Stimulated activated CD4-positive, alpha-beta T cell treated with anti-CD3 and anti-CD28 coated beads, Interleukin-15, amount 100 ng/mL, for 1 hour (primary cell): ENCODE measurements at places on chromosomes 2 and 18.

GRCh38 chr2:173760553-173760952 lies 204.6 kb downstream of the SP3 start:
- no peak for DNase-seq

GRCh38 chr18:76956648-76957047 lies 134.3 kb downstream of the ZNF236 start:
- DNase-seq = no peak

DNA sequence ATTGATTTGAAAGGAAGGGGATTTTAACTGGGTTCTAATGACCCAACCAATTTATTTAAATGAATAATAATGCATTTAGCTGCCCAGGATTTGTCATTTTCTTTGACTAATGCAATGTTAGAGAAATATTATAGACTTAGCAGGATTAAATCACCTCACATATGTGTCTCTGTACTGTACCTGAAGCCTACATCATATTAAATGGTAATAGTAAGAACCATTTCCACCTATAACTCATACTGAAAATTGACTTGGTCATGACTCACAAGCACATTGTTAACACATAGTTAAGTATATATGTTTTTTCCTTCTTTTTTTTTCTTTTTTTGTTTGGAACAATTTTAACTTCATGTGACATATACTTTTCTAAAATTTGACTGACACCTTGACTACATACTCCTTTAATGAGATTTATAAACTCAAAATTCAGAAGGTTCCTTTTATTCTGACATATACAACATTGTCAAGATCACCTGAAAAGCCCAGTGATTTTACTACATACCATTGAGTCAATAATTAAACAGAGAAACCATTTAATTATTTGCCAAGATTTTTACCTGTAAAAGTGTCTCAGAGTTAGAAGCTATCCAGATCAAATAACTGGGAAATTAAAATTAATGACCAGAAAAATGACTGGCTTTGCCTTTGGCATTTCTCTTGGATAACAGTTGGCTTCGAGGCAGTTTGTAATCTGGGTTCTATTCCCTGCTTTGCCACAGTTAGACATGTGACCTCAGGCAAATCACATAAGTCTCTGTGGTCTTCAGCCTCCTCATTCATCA lies 58.8 kb upstream of the CDC42EP3 start:
- DNase-seq = no peak

DNA sequence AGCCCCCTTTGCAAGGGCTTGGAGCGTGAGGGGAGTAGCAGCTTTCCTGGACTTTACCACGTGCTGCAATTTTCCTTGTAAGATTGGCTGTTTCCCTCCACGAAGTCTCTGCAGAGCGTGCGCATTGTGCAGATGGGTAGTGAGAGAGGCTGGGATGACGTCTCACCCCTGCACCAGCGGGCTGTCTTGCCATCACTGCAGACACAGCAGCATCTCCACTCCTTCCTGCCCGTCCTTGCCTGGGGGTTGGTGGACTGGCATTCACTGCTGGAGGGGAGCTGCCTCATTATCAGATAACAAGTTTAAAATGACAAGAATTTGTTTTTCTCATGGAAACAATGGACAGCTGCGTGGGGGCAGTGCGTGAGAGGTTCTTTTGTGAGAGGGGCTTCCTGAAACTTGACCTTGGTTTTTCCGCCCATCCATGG lies 45.3 kb upstream of the HS6ST1 start:
- DNase-seq = no peak

GRCh38 chr2:182117196-182117595 lies 131.5 kb downstream of the PPP1R1C start:
- no peak for DNase-seq

DNA sequence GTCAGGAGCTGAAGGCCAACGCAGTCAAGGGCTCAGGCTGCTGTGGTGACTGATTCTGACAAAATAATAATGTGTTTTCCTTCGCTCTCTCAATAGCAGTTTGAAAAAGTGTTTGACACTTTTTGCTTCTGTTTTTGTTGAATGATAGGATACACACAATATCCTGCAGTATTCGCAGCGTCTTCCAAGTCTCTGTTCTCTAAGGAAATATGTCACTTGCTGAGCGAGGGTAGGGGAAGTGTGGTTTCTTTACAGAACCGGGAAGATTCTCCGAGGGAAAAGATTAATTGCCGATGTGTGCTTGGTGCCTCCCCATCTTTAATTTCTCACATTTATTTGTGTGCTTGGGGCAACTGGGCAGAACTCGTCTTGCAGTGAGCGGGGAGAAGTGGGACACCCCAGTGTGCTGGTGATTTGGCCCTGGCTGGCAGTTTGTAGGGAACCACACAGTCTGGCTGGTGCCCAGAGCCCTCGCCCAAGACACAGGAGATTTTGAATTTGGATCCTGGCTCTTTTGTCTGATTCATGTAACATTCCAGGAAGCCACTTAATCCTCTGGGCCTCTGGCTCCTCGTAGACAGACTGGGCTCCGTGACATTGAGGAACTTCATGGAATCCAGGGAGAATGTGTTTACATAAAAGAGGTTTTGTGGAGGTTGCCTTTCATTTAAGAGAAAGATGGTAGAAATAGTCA lies 169.4 kb downstream of the LDLRAD4 start:
- no peak for DNase-seq

DNA sequence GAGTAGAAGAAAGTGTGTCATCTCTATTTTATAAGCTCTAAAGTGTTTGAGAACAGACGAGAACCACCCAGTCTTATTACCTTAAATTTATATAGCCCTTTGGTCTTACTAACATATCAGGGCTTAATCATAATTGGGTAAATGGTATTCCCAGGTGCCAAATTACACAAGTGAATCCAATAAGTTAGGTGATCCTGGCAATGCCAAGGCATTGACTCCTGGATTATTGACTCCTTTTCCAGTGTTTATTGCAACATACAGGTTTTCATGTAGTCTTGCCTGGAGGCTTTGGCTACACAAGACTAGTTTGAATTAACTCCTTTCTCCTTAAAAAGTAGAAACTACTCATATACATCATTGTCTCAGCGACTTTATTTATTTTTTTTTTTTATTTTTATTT lies 59.7 kb upstream of the MAPRE2 start:
- no peak for DNase-seq

GRCh38 chr2:139477618-139478017 lies 697.4 kb upstream of the NXPH2 start:
- no peak for DNase-seq

DNA sequence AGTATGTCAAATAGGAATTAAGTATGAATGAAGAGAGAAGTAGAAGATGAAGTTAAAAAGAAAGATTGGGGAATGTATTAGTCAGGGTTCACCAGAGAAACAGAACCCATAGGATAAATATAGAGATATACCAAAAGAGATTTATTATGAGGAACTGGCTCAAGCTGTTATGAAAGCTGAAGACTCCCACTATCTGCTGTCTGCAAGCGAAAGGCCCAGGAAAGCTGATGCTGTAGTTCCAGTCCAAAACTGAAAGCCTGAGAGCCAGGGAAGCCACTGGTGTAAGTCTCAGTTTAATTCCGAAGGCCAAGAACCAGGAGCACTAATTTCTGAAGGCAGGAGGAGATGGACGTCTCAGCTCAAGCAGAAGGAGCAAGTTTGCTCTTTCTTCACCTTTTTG lies 200.9 kb upstream of the FN1 start:
- DNase-seq = no peak

DNA sequence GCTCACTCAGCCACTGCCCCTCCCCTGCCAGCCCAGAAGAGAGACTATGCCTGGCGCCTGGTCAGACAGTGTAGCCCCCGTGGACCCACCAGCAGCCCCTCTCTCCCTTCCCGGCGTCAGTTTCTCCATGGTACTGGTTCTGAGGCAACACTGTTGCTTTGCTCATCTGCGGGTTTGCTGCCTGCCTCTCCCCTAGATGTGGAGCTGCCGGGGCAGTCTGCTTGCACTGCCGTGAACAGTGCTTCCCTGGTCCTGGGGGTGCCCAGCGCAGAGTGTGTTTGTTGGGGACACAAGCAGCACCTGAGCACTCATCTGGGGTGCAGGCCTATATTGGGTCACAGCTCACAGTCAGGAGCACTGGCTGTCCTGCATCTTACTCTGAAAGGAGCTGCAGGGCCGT lies 309.9 kb downstream of the NDUFA10 start:
- no peak for DNase-seq

GRCh38 chr2:46025676-46026075 lies 271.5 kb upstream of the EPAS1 start:
- DNase-seq = no peak

DNA sequence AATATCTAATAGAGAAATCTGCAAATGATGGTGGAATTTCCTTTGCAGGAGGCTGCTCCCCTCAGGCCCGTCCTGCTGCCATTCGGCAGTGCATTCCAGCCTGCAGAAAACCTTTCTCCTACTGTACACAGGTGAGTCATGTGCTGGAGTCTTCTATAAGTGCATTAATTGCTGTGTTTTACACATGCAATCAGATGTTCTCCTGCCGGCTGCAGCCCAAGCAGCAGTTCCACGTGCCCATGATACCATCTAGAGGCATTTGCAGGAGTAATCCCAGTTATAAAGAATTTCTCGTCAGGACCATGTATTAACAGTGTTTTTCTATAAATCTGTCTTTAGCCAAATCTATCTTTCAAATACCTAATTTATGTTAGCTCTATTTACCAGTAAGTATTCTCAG lies 304.7 kb upstream of the HNMT start:
- no peak for DNase-seq

DNA sequence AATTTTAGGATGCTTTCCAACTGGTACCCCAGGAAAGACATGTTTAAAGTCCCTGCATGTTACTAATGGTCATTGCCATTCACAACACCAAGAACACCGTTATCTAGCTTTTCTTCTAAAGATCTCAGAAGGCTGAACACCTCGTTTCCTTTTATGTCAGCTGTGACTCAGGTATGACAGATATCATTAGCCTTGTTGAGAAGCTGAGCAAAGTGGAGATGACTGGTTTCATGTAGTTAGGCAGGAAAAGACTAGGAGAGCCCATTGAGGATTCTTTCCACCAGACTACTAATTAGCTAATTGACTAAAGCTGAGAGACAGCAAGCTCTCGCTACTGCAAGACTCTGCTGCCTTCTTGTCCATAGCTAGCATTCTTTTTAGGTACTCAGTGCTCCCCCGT lies 32.0 kb upstream of the ARL5A start:
- no peak for DNase-seq

GRCh38 chr2:202703091-202703490 lies 68.3 kb downstream of the FAM117B start:
- no peak for DNase-seq

GRCh38 chr2:69805887-69806286 lies 23.6 kb upstream of the GMCL1 start:
- DNase-seq = no peak

DNA sequence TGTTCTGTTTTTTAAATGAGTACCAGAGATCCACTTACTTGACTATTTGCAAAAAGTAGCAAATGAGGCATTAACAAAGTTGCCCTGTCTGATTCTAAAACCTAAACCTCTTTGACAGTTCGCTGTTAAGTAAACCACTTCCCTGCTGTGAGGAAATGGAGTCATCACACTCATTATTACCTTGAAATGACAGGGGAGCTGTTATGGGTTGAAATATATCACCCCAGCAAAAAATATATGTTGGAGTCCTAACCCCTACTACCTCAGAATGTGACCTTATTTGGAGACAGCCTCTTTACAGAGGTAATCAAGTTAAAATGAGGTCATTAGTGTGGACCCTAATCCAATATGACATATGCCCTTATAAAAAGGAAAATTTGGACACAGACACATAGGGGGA lies 36.1 kb downstream of the DHRS9 start:
- no peak for DNase-seq

DNA sequence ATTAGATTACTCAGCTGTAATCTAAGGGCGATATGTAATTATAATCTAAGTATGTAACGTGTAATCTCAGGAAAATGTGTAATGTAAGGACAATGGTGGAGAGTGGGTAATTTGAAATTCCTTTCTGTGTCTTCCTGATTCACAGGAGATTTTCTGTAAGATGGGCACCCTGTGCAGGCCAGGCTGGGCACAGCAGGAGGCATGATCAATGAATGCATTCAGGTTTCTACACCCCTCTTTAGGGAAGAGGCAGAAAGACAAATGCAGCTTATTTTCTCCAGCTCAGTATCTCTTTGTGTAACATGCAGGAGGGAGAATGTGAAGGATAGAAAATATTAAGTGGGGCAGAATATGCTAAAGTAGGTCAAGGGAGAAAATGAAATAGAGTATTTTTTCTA lies 320.1 kb downstream of the PIK3C3 start:
- no peak for DNase-seq

DNA sequence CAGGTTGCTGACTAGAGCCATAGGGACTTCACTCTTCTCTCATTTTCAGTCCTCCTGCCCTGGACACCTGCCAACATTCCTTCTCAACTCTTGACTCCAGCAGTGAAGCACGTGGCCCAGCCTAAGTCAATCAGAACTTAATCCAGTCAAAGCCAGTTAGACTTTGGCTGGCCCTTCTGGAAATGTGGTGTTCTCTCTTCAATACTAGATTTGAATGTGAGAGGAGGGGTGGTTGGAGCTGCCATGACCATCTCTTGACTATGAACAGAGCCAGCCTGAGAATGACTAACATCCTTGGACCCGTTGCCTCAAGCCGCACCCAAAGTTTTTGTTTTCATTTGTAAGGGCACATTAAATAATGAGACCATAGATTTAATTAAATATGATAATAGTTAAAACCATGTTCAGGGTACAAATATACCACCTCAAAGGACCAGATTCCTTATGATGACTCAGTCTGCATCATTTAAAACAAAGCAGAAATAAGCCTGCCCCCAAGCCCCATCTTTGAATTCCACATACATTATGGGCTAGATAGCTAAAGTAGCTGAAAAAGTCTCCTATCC lies 49.7 kb upstream of the RASGRP3 start:
- no peak for DNase-seq

GRCh38 chr18:20963027-20963426 lies 148.6 kb downstream of the ROCK1 start:
- no peak for DNase-seq

DNA sequence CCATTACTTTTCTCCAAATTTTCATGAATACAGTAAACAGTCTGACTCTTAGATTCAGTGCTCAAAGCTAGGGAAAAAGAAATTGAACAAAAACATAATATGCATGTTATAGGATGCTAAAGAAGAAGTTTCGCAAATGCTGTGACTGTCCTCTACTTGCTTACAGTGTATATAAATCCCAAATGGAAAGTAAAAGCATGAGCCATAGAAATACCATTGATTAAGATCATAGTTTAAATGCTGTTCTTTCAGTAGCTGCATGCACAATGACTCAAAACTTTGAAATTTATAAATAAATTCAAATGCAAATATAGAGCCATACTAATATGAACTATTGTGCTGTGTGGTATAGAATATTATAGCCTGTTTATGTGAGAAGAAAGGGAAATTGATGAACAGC lies 1113.9 kb upstream of the ACVR2A start:
- no peak for DNase-seq

GRCh38 chr2:240140920-240141319 lies 462 bp upstream of the OTOS start:
- DNase-seq = no peak
